ENCODE measurements at places on chromosomes 2 and 18.

DNA sequence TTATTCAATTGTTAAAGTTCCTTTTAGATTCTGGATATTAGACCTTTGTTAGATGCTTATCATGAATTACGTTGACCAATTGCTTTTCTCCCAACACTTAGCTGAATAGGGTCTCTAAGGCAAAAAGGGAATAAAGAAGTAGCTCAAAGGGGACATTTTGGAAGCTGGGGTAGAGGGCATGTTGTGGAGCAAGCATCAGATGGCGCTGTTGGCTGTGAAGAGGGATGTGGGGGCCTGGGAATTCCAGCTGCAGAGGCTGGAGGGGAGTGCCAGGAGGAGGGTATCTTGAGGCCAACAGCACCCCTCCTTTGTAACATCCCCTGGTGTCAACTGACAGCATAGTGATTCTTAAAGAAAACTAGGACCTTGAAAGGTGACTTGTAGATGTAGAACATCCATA is 198.2 kb downstream of the ADCYAP1 start:
- no peak for DNase-seq

- no peak for DNase-seq
These were observed 53.3 kb downstream of the TNS1 start for GRCh38 chr2:217949447-217949846.

DNA sequence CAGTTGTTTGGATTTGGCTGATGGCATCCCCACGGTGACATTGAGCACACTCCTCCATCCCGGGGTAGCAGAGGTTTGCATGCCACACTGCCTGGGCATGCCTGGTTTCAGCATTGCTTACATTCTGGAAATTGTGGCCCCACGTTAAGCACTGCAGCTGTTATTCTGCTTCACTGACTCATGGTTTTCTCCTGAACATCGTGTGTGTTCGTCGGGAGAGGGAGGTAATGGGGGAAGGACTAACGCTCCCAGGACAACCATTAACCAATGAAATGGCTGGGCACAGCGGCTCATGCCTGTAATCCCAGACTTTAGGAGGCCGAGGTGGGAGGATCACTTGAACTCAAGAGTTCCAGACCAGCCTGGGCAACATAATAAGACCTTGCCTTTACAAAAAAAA is 28.2 kb upstream of the YWHAQ start:
- no peak for DNase-seq

GRCh38 chr2:204948822-204949221 is 403.5 kb downstream of the PARD3B start:
- no peak for DNase-seq

GRCh38 chr2:27518113-27518781 is 21.6 kb downstream of the GCKR start:
- DNase-seq = no peak

GRCh38 chr2:234269769-234270204 is 219.3 kb downstream of the SPP2 start:
- DNase-seq = no peak

DNA sequence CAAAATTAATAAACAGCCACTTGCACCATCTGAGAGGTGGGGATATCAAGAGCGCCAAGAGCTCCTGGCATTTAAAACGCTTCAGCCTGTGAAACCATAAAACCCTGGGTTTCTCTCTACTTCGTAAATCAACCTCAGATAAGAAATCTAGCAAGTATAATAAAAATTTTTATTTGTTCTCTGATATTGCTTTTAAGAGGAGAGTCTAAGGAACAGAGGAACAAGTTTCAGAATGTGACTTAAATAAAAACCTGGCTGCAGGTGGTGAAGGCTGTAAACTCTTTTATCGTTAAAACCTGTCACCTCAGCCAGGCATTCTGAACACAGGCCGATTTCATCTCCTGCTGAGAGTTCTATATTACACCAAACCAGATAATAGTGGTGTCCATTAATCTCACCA is 9.9 kb downstream of the DYTN start:
- no peak for DNase-seq

DNA sequence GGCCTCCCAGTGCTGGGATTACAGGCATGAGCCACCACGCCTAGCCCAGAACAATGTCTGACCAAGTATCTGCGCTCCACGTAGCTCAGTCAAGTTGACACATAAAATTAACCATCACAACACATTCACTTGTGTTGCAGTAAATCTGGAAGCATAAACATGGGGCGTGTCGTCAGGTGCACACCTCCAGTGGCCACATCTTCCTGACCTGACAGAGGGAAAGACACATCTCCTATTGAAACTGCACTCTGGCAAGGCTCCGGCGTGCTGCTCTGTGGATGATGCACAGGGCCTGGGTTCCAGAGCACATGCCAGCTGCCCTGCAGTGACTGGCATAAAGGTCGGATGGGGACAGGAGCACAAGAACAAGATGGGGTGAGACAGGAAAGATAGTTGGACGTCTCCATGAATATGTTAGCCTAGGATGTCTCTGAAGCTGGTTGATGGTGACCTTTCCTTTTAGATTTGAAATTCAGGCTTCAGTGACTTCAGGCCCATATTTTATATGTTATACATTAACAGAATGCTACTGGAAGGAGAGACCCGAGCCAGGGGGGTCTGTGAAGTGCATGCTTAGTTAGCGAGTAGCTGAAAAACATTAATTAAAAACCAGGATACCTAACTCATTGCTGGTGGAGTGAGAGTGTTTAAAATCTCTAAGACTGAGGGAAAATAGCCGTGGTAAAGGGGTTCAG is 10.9 kb downstream of the IMPA2 start:
- DNase-seq = no peak

DNA sequence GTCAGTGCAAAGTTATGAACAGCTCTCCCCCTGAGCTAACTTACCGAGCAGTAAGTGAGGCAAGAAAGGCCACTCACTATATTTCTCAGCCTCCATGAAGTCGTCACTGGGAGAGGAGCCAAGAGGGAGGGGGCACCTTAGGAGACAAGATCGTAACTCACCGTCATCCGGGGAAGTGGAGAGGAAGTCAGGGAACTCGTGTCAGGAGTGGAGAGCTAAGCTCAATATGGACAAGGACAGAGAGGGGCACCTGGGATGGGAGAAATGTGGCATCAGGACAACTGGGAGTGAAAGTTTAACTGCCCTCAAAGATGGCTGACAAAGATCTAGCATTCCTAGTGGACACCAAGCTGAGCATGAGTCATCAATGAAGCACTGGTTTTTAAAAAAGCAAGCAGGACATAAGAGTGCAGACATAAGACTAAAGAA is 37.1 kb downstream of the BCL11A start:
- DNase-seq = peak; percentile 48

DNA sequence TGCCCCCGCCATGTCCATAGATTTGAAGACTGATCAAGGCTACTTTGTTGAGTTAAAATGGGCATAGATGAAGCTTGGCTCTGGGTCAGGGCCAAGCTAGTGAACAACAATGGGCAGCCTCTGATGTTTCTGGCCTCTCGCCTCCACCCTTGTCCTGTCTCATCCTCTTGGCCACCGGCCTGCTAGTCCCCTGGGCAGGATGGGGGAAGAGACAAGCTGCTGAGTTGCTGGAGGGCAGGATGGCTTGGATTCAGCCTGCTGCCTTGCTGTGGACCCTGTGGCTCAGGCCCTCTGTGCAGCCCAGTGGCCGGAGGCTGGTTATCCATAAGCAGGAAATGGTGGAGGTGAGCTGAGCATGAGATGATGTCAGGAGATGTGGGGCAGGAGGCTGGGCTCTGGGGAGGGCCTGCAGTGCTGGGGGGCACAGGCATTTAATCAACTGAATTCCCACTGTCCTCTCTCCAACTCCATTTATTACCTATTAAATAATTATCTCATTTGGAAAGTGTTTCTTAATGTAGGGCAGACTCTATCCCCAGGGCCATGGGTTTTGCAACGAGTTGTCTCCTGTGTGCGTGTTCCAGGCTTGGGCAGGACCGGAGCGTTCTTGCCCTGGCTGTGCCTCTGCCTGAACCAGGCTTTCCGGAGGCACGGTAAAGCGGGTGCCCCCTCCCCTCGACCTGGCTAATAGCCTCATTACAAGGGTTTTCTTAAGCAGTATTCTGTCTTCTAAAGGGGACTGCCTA is 122.9 kb downstream of the GLI2 start:
- DNase-seq = no peak

DNA sequence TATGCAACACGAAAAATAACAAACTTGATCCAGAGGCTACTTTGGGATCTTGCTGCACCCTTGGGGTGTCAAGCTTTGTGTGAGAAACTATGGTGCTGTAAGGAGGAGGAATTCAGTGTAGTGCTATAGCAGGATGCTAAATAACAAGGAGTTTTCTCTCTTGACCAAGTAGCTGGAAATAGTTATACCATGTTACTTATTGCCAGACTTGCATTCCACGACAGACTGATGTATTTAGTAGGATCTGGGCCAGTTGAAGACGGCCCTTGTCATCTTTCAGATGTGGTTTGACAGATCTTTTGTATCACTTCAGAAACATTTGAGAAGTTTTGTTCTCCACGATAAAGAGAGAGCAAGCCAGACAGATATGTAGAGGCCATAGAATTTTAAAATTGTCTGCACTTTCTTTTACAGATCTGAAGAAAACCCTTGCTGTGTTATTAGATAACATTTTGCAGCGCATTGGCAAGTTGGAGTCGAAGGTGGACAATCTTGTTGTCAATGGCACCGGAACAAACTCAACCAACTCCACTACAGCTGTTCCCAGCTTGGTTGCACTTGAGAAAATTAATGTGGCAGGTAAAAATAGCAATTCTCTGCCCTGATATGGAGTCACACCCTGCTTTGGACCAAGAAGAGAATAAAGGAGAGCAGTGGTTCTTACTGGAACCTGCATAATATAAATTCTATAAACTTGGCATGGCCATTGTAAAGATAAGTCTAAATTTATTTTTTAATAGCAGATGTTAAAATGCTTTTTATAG is 16.3 kb downstream of the MGAT5 start:
- no peak for DNase-seq

DNA sequence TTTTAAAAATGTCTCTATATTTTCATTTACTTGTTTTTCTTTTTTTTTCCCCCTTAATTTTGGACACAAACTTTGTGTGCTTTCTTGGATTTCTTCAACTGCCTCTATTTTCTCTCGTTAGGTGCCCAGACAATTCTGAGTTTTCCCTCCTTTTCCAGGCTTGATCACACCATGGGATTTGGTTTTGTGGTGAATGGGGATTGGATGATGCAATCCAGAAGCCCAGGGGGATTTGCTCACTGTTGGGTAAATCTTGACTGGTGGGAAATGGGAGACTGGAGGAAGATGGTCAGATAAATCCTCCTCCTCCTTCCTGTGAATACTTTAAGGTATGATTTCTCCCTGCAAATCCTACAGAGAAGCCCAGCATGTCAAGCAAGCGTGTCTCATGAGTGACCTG is 19.5 kb upstream of the PAX8 start:
- no peak for DNase-seq

- no peak for DNase-seq
These were observed at the start of gene RAMP1 for GRCh38 chr2:237859533-237860272. Gene RAMP1, plus strand, starts transcription at chr2:237859623. Its CDS starts 53 bp downstream, at chr2:237859676.

DNA sequence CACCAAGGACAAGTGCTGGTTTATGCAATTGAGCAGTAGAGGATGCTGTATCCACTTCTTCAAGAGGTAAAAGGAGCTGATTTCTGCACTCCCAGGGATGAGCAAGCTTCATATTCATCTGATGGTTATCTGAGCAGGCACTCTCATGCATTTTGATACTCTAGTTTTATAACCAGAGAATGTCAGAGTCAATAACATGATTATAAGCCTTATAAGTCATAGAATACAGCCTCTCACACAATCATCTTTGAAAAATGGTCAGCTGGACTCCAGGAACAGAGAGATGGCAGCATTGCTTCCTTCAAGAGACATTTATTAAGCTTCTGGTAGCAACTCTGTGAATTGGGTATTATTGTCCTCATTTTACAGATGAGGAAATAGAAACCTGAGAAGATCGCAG is 167.1 kb downstream of the SLC8A1 start:
- no peak for DNase-seq

GRCh38 chr2:217258170-217258569 is 398.3 kb upstream of the TNP1 start:
- no peak for DNase-seq

DNA sequence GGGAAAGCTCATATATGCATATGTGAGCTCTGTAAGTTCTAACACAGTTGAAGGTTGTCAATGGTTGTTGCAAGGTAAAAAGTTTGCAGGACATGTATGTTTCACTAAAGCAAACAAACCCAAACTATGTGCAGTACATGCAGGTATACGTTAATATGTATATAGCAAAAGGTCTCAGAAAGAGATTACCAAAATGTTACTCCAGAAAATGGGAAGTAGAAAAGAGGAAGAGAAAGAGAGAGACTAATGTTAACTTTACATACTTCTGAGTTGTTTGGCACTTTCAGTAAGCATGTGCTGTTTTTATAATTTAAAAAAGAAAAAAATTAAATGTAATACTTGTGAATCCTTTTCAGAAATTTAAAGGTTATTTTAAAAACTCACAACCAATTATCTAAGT is 32.8 kb upstream of the PEX13 start:
- no peak for DNase-seq

GRCh38 chr18:40852406-40852805 is 1102.6 kb upstream of the PIK3C3 start:
- DNase-seq = no peak

DNA sequence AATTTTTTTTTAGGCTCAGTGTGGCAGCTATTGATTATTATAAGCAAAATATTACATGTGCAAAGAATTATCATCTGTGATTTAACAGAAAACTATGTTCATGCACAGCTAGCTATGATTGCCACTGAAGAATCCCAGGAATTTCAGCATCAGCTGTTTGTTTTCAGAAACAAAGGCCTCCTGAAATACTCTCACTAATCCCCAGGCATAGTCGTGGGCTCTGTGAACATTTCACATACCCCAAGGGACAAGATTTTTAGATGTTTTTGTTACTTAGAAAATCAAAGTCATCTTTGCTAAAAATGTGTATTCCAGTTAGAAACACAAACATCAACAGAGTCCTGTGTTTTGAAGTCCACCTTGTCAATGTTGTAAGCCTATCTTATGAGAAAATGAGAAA is 156.1 kb downstream of the MYO1B start:
- no peak for DNase-seq

DNA sequence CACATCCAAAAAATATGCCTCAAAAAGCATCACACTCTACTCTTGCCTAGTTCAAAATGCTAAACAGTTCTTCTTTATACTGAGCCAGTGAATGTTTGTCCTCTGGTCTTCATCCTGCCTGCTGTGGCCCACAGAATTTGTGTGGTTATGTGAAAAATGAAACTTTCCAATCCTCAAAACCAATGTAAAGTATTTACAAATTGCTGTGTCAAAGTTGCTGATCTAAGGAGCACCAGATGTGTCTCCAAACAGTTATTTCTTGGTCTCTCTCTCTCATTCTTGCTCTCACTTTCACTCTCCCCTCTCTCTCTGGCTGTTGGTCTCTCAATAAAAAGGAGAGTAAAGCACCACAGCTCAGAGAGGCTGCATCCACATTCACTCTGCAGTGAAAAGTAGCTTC is 23.0 kb downstream of the EPHA4 start:
- no peak for DNase-seq

GRCh38 chr2:71466301-71467179 is 13.2 kb downstream of the DYSF start:
- no peak for DNase-seq

GRCh38 chr2:209821806-209822205 is 50.2 kb downstream of the UNC80 start:
- DNase-seq = no peak

GRCh38 chr18:52278191-52278590 is 61.8 kb upstream of the DCC start:
- DNase-seq = no peak
